ENCODE measurements at places on chromosomes 3 and 15.

DNA sequence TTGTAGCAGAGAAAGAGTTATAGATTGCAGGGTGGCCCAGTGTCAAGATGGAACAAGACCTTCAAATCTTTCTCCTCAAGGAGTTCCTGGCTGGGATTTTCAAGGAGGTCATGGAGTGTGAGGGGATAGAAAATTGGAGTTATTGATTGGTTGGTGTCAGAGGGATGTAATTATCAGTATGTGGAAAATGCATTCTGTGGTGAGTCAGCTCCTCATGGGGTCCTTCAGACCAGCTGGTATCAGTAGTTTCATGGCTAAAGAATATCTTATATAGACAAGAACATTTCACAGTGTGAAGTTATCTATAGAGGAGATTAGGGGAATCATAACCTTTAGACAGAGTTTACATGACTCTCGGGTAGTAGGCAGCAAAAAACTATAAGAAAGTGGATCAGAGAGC lies 1114.0 kb upstream of the GBE1 start:
- no peak for DNase-seq

DNA sequence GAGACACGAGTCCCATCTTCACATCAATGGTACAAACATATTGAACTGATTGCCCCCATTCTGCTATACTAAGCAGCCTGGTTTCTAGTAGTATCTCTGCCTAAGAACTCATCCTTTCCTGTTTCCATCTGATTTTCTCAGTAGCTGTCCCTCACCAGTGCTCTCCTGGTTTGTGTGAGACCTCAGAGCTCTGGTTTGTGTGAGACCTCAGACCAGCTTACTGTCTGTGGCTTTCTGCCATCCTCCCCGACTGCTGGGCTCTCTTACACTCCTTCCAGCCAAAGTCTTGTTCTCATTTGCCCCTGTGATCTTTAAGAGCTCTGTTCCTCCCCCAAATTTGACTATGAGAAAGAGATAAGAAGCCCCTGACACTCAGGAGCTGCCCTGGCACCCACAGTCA lies 41.1 kb upstream of the NEDD4 start:
- DNase-seq = no peak

GRCh38 chr3:188827103-188827502 lies 344.7 kb upstream of the TPRG1 start:
- DNase-seq = no peak

GRCh38 chr3:187042346-187042745 lies 97.0 kb downstream of the RPL39L start:
- no peak for DNase-seq

DNA sequence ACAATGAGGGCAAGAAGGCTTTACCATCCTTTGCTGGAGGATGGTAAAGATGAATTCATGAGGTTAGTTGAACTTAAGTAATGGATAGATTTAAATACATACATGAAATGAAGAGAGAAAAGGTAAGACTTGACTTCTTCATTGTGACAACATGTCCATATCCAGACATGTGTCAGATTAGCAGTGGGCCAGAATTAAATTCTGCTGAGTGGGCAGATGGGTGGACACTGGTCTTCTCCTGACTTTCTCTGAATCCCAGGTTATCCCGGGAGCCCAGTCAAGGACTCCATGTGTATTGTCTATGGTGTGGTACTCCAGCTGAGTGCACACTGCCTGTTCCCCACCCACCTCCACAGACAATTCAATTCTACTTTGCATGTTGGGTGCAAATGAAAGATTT lies 603.1 kb downstream of the NLGN1 start:
- DNase-seq = no peak

- no peak for DNase-seq
Measured at GRCh38 chr3:115576325-115576875, 46.9 kb upstream of the GAP43 start.

- DNase-seq = no peak
Measured at GRCh38 chr3:157452097-157452496, 15.4 kb downstream of the PTX3 start.

DNA sequence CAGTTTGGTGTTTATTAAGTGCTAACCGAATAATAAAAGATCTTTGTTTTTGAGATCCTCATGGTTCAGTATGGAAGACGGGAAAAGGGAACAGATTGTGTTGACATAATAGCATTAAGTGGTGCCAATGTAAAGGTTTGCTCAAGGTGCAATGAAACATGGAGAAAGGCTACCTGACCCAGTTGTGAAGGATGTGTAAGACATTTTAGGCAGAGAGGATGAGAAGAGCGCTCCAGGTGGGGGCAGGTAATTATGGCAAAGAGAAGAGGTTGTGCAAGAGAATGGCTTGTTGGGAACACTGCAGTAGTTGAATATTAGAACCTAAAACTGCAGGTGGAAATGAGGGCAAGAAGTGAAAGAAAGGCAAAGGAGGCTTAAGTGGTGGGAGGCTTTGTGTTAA lies 140.8 kb downstream of the DIPK2A start:
- DNase-seq = no peak

DNA sequence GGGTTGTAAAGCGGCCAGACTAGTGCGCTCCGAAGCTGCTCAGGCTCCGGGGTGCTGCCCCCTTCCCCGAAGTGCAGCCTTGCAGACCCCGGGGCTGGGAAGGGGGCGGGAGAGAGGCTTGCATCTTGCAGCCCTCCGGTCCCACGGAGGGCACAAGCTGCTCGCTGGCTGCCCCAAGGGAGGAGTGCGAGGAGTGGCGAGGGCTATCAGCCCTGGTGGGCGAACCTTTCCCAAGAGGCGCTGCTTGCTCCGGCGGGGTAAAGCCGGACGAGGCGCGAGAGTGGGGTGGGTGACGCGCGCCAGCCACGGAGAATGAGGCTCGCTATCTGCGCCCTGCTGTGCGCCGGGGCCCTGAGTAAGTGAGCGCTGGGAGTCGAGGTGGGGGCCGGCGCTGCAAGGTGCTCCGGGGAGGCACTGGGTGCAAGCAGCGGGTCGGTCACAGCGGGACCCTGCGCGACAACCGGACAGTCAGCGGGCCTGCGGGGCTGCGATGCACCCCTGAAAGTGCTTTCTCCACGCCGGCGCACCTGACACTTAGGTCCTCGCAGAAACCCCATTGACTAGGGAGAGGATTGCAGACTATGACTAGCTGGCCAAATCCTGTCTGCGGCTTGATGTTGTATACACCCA lies 12.7 kb upstream of the TOPBP1 start:
- no peak for DNase-seq
